ENCODE measurements at places on chromosomes 13 and 19.

DNA sequence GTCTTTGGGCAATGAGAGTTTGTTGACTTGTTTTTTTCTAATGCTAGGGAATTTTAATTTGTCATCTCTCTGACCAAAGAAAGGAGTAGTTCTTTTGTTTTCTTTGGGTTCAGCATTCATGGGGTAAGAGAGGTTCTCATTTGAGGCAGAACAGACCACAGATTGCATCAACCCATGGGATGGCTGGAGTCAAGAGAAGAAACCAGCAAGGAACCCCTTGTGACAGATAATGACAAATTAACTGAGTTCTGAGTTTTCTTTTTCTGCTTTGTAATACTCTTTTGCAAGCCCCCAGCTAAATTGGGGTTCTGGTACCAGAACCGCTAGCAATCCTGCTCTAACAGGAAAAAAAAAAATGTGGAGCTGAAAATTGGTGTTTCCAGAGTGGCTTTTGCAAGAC is 864.1 kb downstream of the DIAPH3 start:
- DNase-seq, result no peak

GRCh38 chr19:43078311-43078710 is 4.2 kb downstream of the PSG2 start:
- no peak for DNase-seq

- DNase-seq, result no peak
These were observed 241.2 kb downstream of the ABCC4 start for GRCh38 chr13:95060014-95060519.

- DNase-seq, result no peak
These were observed 2.0 kb downstream of the USHBP1 start for GRCh38 chr19:17262557-17262956.

GRCh38 chr13:36870050-36870692 is 49.9 kb downstream of the SMAD9 start:
- DNase-seq, result no peak

- no peak for DNase-seq
These were observed 98.4 kb upstream of the KLHL1 start for GRCh38 chr13:70206671-70207070.

DNA sequence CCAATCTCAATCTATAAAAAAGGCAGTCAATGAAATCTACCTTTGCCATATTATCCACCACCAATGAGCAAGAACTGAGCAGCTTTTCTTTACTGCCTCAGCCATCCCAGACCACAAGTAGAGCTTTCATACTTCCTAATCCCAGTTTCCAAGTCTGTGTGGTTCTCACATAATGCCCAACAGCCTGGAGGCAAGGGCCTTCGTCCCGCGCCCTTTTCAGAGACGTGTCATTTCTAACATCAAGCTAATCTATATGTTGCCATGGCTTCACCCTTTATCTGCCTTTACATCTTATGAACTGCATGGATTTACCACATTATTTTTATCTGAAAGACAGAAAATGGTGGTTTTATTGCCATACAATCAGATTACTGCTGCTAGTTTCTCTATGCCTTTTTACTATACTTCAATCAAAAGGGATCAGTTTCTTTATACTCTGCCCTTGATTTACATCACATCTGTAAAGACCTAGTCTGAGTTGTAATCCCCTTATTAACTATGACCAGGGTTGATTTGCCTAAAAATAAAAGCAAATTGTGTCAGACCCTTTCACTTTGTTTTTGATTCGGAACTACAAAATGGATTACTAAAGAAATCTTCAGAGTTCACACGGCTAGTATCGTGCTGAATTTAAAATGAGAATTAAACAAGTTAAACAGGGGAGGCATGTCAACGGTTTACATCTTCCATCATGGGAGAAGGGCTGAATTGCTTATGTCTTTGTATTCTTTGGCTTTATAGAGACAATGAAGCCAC is 5.9 kb downstream of the EFNB2 start:
- DNase-seq, result no peak

DNA sequence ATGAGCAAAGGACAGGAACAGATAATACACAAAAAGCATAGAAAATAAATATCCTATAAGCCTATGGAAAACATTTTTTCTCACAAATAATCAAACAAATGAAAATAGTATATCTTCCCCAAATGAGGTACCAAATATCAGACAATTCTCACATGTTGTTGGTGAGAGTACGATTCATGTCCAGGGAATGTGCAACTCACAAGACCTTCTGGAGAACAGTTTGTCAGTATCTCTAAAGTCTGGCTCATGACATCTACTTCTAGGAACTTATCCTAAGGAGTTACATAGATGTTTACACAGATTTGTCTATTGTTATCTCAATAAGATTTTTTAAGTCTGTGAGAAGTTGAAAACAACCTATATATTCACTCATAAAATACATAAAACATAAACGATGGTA is 80.3 kb upstream of the ARHGEF7 start:
- DNase-seq, result no peak

- no peak for DNase-seq
These were observed 51.3 kb downstream of the C13orf46 start for GRCh38 chr13:113922412-113923118.

- no peak for DNase-seq
These were observed 19.9 kb upstream of the CACTIN start for GRCh38 chr19:3646336-3647092.

GRCh38 chr19:15136234-15136954 is 29.2 kb downstream of the SYDE1 start:
- no peak for DNase-seq

- DNase-seq, result no peak
These were observed 178.8 kb downstream of the KATNAL1 start for GRCh38 chr13:30128591-30128990.

DNA sequence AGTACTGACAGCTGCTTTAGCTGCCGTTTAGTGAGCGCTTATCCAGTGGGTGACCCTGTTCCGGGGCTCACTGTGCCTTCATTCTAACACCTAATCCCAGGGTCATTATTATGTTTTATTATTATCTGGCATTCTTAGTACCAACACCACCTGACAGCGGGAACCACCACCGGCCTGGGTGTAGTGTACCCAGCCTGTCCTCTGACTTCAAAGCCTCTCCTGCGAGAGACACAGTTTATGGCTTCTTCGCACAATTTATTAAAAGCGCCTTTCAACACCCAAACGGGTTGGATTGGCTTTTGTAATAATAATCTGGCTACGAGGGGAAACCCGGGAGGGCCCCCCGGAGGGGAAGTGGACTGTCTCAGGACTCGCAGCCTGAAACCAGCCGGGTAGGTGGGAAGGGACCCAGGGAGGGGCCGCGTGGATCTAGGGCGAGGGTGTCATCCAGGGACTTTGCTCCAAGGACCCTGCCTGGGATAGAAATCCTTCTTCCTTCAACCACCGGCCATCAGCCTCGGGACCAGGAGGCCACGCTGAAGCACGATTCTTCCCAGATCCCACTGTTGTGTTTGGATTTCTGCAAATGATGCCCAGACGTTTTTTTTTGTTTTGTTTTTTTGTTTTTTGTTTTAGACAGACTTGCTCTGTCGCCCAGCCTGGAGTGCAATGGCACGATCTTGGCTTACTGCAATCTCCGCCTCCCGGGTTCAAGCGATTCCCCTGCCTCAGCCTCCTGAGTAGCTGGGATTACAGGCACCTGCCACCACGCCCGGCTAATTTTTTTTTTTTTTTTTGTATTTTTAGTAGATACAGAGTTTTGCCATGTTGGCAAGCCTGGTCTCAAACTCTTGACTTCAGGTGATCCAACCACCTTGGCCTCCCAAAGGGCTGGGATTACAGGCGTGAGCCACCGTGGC is 1.6 kb upstream of the ZBTB7A start:
- DNase-seq, result no peak
